ENCODE measurements at places on chromosomes 6 and 20.

- DNase-seq: no peak
Observed at GRCh38 chr6:119830494-119831295, 481.1 kb upstream of the MAN1A1 start.

DNA sequence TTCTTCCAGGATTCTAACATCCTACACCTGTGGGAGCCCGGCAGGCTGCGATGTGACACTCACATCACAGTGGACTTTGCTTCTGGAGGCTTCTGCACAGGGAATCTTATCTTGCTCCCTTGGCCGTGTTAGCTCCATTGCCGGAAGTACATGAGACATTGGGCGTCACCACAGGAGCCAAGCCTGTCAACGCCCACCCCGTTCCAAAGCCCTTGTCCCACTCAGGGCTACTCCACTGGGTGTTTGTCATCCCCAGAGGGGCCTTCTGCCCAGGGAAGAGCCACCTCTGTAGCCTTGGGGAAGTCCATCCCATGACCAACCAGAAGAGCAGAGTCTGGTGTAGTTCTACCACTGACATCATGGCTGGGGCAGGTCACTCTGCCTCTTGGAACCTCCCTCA is 1.7 kb downstream of the RAB44 start:
- no peak for DNase-seq

- no peak for DNase-seq
Observed at GRCh38 chr6:88566746-88567534, 396.5 kb downstream of the RNGTT start.

DNA sequence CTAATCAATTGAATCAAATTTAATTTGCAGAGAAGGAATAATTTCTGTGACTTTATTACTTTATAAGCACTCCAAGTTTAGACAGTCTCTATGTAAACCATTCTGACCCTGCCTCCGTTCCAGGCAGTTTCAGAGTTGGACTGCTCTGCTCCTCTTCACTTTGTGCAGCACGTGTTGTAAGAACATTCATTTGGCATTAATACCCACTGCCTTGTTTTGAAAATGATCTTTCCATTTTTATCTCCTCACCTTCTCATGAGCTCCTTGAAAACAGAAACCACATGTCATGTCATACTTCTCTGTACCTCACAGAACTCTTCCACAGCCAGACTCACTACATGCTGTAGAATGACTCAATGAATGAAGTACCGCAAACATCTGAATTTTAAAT is 25.5 kb downstream of the SLC22A1 start:
- no peak for DNase-seq

DNA sequence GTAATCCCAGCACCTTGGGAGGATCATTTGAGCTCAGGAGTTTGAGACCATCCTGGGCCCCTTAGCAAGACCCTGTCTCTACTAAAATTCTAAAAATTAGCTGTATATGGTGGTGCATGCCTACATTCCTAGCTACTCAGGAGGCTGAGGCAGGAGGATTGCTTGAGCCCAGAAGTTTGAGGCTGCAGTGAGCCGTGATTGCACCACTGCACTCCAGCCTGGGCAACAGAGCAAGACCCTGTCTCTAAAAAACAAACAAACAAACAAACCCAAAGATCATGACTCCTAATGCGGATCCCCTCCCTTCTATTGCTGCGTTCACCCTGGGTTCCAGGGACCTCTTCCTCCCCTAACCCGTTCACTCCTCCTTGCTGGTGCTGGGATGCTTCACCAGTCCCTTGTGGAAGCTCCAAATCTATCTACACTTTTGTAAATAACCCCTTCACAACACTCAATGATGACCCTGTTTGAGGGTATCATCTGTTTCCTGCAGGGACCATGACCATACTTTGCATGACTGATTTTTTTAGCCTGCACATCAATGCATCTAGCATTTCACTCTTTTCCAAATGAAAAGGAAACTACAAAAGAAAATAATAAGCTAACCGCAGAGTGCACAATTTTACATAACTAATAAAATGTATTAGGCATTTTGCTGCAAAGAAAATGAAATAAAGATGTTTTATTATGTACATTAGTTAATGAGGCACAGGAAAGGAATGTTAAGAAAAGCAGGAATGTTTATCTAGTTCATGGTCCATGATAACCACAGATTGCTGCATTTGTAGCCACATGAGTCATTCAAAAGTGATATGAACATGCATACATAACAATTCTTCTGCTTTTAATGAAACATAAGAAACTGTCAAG is 30.5 kb upstream of the IPCEF1 start:
- DNase-seq: no peak
